ENCODE measurements at places on chromosomes 6 and 20. TPM values are rescaled to one million over a fixed set of nuclear protein-coding genes. Genes with fewer than 3 reads are reported as not detected.

- DNase-seq: no peak
Measured at GRCh38 chr6:14950103-14950969, 295.5 kb upstream of the JARID2 start.

- DNase-seq: no peak
Measured at GRCh38 chr20:35461620-35462019, 6.2 kb downstream of the CEP250 start.

CLIC5 gene
- 3.3 TPM for total RNA-seq

- no peak for DNase-seq
Measured at GRCh38 chr6:89509777-89510281, 76.9 kb downstream of the ANKRD6 start.

DNA sequence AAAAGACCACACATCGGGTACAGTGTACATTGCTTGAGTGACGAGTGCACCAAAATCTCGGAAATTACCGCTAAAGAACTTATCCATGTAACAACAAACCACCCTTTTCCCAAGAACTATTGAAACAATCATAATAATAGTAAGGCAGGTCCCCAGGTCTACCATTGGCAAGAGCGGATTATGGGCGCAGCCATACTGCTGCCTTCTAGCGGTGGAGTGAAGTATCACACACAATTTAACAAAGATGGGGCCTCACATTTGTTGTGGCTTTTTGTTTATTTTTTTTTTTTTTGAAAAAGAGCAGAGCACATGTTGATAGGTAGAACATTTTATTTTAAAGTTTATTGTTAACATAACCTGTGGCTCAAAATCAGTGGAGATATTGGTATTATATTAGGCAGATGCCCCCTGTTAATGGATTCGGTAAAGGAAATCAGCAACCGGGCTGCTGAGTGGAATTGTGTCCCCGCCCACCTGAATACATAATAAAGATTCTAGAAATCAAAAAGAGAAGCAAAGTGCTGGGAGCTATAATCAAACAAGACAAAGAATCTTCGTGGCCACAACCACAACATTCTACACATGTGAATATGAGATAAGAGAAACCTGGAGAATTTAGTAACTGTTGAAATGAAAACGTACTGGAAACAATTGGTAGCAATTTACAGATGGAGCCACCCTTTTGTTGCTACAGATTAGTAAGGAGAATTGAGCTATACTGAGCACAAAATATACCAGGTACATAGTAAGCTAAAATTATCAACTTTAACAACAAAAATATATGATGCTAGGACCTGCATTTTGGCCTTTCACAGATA is 94.2 kb upstream of the EXOC2 start:
- peak; percentile 29 for DNase-seq

DNA sequence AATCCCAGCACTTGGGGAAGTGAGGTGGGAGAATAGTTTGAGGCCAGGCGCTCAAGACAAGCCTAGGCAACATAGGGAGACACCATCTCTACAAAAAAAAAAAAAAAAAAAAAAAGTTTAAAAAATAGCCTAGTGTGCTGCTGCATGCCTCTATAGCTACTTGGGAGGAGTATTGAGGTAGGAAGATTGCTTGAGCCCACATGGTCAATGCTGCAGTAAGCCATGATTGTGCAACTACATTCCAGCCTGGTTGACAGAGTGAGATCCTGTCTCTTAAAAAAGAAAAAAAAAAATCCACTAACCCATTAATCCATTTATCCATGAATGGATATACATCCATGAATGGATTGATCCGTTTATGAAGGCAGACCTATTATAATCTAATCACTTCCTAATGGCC is 1064.6 kb upstream of the EYS start:
- no peak for DNase-seq

THEMIS gene
- total RNA-seq: 14.0 TPM

DNA sequence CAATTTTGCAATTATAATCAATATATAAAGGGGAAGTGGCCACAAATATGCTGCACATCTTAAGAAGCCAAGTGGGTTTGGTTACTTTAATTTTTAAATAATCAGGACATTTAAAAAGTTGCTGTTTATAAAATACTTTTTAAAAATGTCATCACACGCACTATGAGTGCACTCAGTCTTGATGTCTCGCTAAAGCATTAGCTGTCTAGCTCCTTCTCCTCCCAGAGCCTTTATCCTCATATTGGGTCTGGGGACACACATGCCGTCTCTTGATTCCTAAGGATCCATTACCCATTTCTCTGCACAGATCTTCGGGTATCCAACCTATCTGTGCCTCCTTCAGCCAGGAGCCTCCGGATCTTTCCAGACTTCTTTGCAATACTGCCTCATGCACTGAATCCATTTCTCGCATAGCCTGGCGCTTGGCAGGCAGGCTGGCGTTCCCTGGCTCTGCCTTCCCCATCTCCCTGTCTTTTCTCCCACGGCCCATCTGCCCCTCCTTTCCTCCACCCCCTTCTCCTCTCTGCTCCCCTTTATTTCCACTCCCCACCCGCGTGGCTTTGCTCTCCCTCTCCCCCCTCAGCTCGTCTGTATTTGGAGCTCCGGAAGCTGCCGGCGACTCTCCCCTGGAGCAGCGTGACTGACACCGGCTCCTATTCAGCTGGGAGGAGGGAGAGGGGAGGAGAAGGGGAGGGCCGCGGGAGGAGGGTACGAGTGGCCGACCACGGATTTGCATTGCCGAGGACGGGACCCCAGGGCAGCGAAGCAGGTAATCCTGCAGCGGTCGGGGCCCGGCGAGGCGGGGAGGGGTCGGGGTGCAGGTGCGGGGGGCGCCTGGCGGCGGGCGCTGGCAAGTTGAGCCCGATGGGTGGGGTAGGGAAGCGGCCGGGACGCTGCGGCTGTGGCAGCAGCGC is at the start of gene CAP2:
Gene CAP2, plus strand, starts transcription at position 618 of the 914 bp plus-strand sequence. CDS start 27,961 bp downstream, outside the sequence.
- DNase-seq: peak; percentile 2

TRIM31 gene
- 0.12 TPM for total RNA-seq

KHDC1L gene
- not detected for total RNA-seq

GRCh38 chr6:25279748-25280343 is 672 bp downstream of the CARMIL1 start:
- peak; percentile 25 for DNase-seq

DNA sequence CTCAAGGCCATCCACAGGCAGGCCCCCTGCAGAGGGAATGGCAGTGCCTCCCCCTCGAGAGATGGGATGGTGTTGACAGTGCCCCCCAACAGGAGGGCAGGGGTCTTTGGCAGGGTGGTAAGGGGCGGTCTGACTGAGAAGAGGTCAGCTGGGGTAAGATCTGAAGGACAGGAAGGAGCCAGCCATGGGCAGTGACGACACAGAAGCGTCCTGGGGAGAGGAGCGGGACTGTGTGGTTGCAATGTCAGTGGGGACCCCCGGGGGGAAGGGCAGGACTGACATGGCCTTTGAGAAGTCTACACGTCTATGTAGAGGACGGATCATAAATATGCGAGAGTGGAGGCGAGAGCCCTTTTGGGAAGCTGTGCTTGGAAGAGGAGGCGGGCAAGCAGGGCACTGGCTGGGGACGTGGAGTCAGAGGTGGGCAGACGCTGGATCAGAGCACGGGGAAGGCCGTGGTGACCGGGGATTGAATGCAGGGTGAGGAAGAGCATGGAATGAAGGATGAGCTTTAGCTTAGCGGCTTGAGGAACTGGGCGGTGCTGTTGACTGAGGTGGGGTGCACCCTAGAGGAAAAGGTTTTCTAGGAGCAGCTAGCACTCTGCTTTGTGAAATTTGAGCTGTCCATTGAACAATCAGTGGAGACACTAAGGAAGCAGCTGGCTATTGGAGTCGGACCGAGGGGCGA is 82.5 kb upstream of the AGPAT4 start:
- DNase-seq: no peak

FRS3 gene
- 10.5 TPM for total RNA-seq

DNA sequence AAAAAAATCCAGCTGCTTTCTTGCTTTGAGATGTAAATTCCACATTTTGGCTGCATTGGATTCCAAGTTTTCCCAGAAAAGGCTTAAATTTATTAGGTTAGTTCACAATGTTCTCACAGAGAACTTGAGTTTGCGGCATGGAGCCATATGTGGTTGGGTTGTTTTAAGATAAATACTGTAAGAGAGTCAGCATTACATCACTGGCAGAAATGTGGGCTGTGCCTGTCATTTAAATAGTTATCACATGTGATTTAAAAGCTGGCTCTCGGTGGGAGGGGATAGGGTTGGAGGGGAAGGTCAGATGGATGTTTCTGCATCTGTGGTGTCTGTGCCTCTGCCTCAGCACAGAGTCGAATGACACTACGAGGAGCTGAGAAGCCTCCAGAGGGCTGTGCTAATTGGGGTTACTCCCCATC is 73.8 kb upstream of the SCP2D1 start:
- DNase-seq: no peak

- no peak for DNase-seq
Measured at GRCh38 chr6:85068221-85068620, 303.8 kb upstream of the TBX18 start.

DNA sequence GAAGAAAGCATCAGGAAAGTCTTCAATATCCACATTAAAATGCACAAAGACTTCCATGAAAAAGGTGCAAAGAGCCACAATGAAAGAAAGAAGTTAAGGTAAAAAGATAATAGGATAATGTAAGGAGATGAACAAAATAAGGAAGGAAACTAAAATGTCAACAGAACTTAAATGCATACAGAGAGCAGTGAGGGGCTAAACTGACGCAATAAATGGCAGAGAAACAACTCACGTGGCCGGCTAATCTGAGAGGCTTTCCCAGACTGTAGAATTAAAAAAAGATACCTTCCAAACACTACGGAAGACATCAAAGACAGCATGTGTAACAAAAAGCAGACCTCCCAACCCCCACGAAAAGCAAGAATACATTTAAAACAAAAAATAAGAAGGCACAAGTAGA is 73.7 kb downstream of the GMDS start:
- DNase-seq: no peak

- DNase-seq: no peak
Measured at GRCh38 chr20:1427457-1428054, 34.7 kb upstream of the FKBP1A start.

DNA sequence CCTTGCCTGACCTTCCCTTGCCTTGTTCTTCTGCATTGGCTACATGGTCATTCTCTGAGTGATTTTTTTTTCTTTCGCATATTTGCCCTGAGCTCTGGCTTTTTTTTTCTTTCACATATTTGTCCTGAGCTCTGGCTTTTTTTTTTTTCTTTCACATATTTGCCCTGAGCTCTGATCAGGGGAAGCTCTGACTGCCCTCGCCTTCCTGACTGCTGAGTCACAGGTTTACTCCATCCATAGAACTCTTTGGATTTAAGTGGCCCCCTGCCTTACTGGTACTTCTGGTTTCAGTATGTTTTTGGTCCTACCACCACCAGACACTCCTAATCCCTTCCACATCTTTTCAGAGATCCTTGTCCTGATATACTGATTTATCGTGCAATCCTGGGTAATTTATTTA is 201.1 kb downstream of the OGFRL1 start:
- no peak for DNase-seq

DNA sequence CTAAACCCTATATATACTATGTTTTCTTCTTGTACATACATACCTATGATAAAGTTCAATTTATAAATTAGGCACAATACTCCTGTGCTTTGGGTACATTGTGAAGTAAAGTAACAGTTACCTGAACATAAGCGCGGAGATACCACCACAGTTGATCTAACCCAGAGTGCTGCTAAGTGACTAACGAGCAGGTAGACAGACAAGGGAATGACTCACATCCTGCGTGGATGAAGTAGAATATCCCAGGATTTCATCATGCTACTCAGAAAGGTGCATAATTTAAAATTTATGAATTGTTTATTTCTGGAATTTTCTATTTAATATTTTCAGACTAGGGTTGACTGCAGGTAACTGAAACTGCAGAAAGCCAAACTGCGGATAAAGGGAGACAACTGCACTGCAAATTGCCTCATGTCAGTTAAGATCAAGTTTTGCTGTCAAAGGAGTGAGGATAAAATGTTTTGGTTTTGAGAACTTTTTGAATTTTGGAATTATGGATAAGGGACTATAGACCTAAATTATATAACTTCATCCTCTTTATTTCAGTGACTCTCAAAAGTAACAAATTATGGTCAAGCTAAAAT is 14.4 kb downstream of the MKKS start:
- DNase-seq: no peak

DNA sequence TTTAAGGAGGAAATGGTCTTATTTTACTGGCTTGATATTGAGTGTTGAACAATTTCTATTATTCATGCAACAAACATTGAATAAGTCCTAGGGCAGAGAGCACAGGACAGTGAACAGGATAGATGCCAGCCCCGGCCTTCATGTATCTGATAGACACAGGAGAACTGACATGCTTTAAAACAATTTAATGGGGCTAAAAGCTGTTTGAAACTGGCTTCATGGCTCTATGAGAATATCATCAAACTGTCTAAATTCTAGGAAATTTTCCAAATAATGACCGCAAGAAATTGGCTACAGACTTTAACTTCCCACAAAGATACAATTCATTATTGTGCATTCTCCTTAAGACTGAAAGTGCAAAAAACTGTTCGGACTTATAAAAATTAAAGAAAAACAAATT is 69.0 kb downstream of the ID4 start:
- no peak for DNase-seq
